ENCODE measurements at places on chromosomes 2 and 18.

- DNase-seq = no peak
Observed at GRCh38 chr2:85917887-85918795, 29.4 kb upstream of the ST3GAL5 start.

DNA sequence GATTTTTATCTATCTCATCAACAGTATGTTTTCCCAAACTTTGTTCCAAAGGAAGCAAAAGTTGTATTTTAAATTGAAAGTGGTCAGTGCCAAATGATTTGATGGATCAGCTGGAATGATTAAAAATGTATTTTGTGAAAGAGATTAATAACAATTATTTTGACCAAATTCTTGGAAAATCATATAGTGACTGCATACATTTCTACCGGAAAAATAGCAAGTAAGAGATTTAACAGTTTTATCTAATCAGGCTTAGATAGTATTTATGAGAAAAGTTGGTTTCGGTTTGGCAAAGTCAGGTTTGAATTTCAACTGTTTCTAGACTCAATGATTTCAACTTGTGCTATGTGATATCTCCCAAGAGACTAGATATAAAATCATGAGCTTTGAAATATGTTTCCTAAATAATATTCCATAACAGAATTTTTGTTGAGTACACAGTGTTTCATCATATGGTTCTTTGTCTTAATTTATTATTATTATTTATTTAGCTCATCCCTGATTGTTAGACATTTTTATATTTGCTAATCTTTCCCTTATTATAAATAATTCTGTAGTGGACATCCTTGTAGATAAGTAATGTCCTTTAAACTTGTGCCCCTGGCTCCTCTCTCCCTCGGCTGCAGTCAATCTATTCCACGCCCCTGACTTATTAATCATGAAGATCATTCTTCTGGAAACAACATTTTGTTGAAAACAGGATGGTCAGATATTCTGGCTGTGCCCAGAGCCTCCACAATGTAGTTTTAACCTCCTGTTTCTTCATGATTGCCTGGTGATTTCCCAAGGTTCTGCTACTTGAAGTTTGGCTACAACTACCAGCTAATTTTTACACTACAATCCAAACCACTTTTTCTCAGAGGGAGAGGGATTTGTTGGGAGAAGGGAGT is 520.7 kb upstream of the TCF4 start:
- no peak for DNase-seq

DNA sequence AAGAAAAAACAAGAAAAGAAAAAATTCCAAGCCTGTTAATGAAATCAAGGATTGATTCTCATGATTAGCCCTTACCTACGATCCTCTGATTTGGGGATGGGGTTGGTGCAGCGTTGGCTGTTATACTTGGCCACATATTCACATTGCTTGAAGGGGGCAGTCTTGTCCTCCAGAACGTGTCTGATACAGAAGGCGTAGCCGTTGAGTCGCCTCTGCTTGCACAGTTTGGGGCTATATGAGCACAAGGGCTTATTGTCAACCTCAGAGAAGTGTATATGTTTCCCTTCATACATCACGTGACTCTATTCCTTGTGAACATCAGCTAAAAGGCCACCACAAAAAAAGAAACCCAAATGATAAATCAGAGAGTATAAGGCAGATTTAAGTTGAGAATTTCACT is 23.2 kb downstream of the INO80D start:
- DNase-seq = no peak

DNA sequence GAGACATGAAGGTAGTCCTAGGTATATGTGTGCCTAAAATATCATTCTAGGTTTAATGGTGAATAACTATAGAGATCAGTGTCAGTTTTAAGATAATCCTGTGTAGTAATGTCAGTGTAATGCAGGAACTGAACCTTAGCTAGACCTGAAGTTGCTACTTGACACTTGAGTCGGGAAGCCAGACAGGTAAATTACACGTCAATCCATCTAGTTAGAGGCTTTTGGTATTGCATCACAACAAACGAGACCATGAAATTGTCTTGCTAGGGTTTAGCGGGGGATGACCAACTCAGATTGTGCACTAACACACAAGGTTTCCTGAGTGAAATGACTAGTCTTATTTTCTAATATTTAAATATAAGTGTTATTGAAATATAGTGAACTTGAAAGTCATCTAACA is 2.0 kb downstream of the YPEL5 start:
- DNase-seq = no peak

- DNase-seq = no peak
Observed at GRCh38 chr18:3810296-3810695, 360.3 kb downstream of the TGIF1 start.

- no peak for DNase-seq
Observed at GRCh38 chr2:226892729-226893128, 56.9 kb downstream of the RHBDD1 start.

- no peak for DNase-seq
Observed at GRCh38 chr2:179444056-179444455, 179.4 kb upstream of the SESTD1 start.

DNA sequence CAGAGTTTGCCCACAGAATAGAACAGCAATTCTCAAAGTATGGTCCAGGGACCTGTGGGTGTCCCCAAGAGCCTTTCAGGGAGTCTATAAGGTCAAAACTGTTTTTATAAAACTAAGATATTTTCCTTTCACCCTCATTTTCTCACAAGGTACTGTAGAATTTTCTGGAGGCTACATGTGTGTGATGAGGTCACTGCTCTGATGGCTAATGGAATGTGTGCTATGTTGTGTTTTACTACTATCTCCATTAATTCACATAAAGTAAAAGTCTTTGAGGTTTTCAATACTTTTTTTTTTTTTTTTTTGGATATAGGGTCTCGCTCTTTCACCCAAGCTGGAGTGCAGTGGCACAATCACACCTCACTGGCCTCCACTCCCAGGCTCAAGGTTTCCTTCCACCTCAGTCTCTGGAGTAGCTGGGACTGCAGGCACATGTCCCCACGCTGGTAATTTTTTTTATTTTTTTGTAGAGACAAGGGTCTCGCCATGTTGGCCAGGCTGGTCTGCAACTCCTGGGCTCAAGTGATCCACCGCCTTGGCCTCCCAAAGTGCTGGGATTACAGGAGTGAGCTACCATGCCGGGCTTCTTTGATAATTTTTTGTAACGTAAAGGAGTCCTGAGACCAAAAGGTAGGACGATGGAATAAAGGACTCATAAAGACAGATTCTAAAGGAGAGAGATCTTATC is 1.8 kb downstream of the TRABD2A start:
- DNase-seq = no peak

GRCh38 chr2:164138750-164139149 is 402.9 kb upstream of the FIGN start:
- DNase-seq = no peak

DNA sequence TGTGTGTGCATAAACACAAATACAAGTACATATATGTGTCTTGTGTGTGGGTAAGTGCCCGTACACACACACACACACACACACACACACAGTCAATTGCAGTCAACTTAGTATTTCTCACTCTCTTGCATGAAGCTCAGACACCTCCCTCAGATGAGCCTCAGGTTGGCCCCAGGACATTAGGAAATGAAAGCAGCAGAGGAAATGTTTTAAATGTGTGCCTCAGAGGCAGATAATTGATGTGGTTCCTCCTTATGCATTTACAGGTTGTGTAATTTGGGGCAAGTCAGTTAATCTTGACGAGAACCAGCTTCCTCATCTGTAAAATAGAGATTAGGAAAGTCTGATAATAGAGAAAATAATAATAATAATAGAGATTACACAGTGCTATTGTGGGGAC is 814.0 kb upstream of the ID2 start:
- DNase-seq = no peak
